ENCODE measurements at places on chromosomes 7 and 10. TPM values are rescaled to one million over a fixed set of nuclear protein-coding genes. Genes with fewer than 3 reads are reported as not detected.

- no peak for DNase-seq
Observed at GRCh38 chr7:128431221-128431620, 21.4 kb upstream of the IMPDH1 start.

DNA sequence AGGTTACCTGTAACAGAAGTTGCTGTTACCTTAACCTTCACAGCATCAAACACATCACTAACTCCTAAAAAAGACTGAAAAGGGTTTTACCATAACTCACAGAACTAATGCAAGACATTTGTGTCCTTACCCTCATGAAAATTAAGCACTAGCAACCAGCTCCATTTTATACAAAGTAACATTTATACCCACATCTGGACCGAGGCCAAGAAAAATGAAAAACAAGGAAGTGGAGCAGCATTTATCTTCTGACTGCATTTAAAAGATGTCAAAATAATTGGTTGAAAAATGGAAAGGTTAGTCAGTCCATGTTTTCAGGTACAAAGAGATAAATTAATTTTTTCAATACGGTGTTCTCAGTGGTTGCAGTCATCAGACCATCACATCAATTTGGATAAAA, 3.1 kb upstream of the RBP4 start:
- no peak for DNase-seq

DNA sequence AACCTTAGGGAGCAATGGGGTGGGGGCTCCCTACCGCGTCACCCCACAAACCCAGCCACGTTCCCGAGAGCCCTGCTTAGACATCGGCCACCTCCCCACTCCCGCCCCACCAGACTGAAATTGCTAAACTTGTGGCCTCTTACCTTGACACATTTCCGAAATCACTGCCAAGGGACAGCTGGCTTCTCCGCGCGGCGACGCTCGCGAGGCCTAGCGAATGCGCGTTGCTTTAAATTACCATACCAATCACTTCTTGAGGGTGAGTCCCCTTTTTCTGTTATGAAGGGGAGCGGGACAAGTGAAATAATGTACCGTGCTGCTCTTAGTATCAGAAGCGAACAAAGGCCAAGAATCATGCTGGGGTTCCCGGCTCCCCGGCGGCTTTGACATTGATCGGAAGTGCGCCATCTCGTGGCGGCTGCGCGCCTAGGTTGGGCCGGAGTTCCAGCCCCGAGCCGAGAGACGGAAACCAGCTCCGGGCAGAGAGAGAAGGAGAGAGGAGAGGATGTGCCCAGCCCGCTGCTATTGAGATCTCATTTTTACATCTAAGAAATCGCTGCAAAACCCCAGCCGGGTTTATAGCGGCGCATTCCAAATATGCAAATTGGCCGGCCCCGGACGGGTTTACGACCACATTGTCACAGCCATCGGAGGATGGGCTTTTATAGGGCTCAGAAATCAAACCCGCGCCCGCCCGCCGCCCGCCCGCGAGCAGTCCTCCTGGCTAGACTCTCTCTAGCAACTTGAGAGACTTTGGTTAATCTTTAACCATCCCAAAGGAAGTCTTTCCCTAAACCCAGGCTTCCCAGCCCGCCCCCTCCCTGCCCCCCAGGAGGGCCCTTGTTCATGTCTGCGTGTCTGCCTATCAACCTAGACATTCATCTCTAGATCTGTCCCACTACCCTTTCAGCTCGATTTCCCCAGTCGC, 5.3 kb downstream of the HOXA11 start:
- DNase-seq = peak; percentile 51

The FEZF1 gene
- not detected for total RNA-seq

DNA sequence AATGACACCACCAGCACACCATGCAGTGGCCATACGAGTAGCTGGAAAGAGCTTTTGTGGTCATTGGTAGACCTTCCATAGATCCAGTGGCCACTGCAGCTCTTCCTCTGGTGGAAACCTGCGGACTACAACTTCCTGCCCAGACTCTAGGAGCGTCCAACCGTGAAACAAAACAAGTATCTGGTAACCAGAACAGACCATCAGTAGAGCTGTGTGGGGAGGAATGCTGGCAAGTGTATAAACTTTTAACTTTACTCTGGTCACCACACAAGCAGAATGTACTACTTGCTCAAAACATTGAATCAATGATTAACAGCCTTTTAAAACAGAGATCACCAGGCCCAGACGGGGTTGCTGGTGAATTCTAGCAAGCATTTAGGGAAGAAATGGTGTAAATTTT, 154.7 kb upstream of the DGKB start:
- DNase-seq = no peak

The TLX1 gene
- total RNA-seq = not detected

DNA sequence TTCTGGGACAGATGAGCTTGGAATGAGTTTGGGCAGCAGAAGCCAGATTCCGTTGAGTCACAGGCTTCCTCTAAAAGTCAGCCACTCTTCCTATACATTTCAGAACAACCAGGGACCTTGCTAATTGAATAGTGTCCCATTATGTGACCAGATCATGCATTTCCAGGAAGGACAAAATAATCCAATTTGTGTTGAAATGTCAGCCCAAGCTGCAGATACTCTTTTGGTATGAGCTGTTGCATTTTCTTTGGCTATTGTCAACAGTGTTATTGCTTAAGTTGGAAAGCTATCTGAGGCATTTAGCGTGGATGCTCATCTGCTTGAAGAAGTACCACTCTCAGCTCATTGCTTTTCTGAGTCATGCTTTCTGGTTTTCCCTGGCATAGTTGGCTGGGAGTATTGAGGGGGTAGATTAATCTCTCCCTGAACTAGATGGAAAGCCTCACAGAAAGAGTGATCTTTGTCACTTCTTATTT, 223.7 kb upstream of the HABP2 start:
- DNase-seq = no peak

- DNase-seq = no peak
Observed at GRCh38 chr7:44471850-44472249, 18.6 kb downstream of the NUDCD3 start.

GRCh38 chr7:72266771-72267170, 145.4 kb downstream of the CALN1 start:
- DNase-seq = no peak

- no peak for DNase-seq
Observed at GRCh38 chr7:143015926-143016490, 10.9 kb downstream of the OR9A2 start.

DNA sequence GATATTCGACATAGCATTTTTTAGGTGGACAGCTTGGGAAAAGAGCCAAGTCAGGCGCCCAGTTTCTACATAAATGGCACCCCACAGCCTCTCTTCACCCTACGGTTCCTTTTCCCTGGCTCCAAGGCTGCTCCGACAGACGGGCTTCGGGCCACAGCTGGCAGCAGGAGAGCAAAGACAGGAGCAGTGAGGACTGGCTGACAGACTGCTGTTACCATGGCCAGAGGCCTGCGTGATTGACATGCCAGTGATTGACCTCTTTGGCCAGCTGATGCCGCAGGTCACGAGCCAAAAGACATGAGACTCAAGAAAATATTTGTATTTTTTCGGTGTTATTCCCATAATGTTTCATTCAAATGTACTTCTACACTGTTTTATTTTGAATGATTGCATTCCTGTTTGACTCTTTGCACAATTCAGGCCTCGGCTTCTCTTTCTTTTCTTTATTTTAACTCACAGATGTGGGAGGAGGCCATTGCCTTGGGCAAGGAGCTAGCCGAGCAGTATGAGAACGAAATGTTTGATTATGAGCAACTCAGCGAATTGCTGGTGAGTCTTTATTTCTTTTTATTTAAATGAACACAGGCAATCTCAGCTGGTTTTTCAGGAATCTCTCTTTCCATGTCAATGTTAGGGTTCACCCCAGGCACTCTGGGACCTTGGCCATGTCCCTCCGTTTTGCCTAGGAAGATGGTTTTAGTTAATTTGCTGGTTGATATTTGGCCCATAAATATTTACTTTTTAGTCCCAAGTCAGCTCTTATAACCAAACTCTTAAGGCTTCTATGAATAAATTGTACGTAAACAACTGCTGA, 146.3 kb upstream of the NPS start:
- DNase-seq = no peak

GRCh38 chr7:158655931-158656441, 48.6 kb downstream of the NCAPG2 start:
- DNase-seq = no peak

The PDZD7 gene
- 2.1 TPM for total RNA-seq

DNA sequence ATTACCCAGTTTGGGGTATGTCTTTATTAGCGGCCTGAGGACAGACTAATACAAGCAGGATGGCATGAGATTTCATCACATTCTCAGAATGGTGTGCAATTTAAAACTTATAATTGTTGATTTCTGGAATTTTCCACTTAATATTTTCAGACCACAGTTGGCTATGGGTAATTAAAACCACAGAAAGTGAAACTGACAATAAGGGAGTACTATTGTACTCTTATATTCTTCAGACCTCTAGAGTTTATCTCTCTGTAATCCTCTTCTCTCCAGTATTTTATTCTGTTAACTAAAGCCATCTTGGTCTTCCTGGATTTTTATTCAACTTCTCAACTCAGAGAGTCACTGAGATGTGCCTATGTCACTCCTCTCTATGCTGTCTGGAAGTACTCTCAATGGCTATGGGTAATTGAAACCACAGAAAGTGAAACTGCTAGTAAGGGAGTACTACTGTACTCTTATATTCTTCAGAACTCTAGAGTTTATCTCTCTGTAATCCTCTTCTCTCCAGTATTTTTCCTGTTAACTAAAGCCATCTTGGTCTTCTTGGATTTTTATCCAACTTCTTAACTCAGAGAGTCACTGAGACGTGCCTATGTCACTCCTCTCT, 118.3 kb downstream of the PPP1R17 start:
- DNase-seq = no peak

- DNase-seq = no peak
Observed at GRCh38 chr10:2881720-2882620, 185.4 kb upstream of the PFKP start.

GRCh38 chr10:97534746-97535367, 36.1 kb downstream of the UBTD1 start:
- no peak for DNase-seq

- no peak for DNase-seq
Observed at GRCh38 chr7:44724276-44724675, 24.4 kb upstream of the ZMIZ2 start.

- DNase-seq = no peak
Observed at GRCh38 chr10:77680811-77681210, 43.2 kb upstream of the KCNMA1 start.

DNA sequence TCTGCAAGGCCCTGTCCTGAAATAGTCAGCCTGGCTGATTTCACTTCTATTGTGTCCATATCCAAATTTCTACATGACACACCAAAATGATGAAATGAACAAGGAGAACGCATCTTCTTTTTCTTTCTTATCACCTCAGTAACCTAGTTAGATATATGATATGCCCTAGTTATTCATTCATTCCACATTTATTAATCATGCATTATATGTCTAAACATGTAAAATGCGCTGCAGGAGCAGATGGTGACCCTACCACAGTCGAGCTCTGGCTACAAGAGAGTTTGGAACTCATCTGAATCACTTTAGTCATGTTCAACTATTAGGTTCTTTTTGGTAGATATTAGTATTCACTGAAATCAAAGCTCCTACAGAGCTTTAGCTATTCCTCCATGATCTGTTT, 31.8 kb upstream of the VPS41 start:
- DNase-seq = no peak

The TAS2R3 gene
- not detected for total RNA-seq

DNA sequence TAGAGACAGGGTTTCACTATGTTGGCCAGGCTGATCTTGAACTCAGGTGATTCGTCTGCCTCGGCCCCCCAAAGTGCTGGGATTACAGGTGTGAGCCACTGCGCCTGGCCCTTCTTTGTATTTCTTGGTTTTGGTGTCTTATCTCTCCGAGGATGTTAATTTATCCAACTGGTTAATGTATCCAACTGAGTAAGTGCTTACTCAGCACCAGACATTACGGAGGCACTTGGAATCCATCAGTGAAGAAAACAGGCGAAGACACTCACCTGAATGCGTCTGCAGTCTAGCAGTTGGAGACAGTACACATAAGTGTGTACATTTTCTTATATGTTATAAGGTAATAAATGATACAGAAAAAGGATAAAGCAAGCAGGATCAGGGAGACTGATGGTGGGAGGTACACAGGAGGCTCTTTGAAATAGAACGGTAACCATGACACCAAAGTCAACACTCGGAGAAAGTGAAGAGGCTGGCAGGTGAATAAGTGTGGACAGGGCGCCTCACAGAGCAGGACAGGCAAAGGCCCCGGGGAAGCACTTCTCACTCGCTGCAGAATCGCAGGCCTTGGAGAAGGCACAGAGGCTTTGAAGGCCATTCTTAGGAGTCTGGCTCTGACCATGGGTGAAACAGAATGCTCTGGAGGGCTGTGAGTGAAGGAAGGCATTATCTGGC, 73.1 kb downstream of the LANCL2 start:
- no peak for DNase-seq

The CPA2 gene
- 1.1 TPM for total RNA-seq

- DNase-seq = no peak
Observed at GRCh38 chr10:126518218-126519080, 130.2 kb upstream of the ADAM12 start.

The CPVL gene
- 15.7 TPM for total RNA-seq

The SLC29A3 gene
- total RNA-seq = 6.7 TPM

GRCh38 chr7:83060218-83060617, 102.5 kb downstream of the PCLO start:
- no peak for DNase-seq

DNA sequence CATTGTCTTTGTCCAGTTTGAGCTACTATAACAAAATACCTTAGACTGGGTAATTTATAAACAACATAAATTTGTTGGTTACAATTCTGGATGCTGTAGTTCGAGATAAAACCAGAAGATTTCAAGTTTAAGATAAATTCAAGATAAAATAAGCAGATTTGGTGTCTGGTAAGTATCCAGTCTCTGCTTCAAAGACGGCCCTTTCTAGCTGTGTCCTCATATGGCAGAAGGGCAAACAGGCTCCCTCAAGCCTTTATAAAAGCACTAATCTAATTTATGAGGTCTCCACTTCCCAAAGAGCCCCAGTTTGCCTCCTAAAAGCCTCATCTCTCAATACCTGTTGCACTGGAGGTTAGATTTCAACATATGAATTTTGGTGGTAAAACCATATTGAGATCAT, 31.1 kb upstream of the SGCE start:
- DNase-seq = no peak

DNA sequence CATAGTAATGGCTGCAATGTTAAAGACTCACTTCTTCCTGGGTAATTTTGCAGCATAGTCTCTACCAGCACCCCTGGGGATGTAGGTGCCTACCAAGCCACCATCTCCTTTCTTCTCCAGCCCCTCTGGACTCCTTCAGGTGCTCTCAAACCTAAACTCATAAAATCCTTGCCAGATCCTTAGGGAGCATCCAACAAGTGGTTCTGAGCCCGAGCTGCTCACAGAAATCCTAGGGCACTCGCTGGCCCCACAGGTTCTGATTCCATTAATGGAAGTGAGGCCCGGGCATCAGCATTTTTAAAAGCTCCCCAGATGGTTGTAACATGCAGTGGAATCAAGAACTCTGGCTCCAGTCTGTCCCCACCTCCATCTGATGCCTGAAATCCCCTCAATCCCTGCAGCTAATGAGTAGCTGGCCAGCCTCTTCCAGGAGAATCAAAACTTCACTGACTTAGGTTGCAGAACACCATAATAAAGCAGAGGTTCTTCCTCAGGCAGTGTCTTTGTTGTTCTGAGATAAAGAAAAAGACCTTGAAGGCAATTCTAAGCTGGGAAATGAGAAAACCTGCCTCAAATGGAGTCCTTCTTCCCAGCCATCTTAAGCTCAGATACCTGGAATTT, 336.8 kb downstream of the KCNMA1 start:
- no peak for DNase-seq

- DNase-seq = no peak
Observed at GRCh38 chr7:2030475-2031450, 202.0 kb downstream of the MAD1L1 start.

The TNS3 gene
- 179 TPM for total RNA-seq

The P4HA1 gene
- 45.6 TPM for total RNA-seq
